ENCODE measurements at places on chromosomes 2 and 18.

GRCh38 chr2:86543793-86544192 lies 19.4 kb downstream of the CHMP3 start:
- DNase-seq: no peak

DNA sequence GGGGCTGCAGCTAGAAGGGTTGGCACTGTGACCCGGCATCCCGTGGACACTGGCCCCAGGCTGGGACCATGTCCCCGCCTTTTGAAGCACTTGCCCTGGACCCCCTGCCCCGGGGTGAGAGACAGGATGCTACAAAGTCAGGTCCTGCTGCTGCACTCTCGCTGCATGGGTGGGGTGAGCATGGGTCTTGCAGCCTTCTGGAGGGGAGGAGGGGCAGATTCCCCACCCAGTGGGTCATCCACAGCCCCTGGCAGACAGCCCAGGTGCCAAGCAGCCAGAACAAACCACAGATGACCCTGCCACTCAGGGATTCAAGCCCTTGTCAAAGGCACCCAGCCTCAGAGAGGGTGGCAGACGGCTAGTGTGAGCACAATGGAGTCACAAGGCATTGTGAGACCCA lies 5.7 kb upstream of the NMUR1 start:
- no peak for DNase-seq

- DNase-seq: no peak
Measured at GRCh38 chr2:16774980-16775898, 109.6 kb upstream of the CYRIA start.

- no peak for DNase-seq
Measured at GRCh38 chr2:25323042-25323514, 18.6 kb downstream of the DNMT3A start.

GRCh38 chr2:164954954-164955701 lies at the start of gene SLC38A11:
Gene SLC38A11 (minus strand): TSS chr2:164955525. CDS start chr2:164955247, 278 bp downstream.
- peak; percentile 9 for DNase-seq
